ENCODE measurements at places on chromosomes 13 and 19. TPM values are rescaled to one million over a fixed set of nuclear protein-coding genes. Genes with fewer than 3 reads are reported as not detected.

The PRR19 gene
- 1.1 TPM for total RNA-seq

The ANKRD24 gene
- total RNA-seq: 2.1 TPM

The IGFL3 gene
- not detected for total RNA-seq

The SYNE4 gene
- 11.2 TPM for total RNA-seq

The KLF1 gene
- not detected for total RNA-seq

The POSTN gene
- 158 TPM for total RNA-seq

The ZNF324B gene
- 7.0 TPM for total RNA-seq

The FXYD5 gene
- 123 TPM for total RNA-seq

The RAB3A gene
- 4.4 TPM for total RNA-seq

The SMIM24 gene
- not detected for total RNA-seq

The GARIN5A gene
- total RNA-seq: 2.6 TPM

The ZNF208 gene
- 0.85 TPM for total RNA-seq

The CFD gene
- 85.3 TPM for total RNA-seq

The CA11 gene
- 3.9 TPM for total RNA-seq

The MADCAM1 gene
- not detected for total RNA-seq

The CGB3 gene
- not detected for total RNA-seq

The ZNF880 gene
- total RNA-seq: 15.4 TPM

The ADGRE2 gene
- total RNA-seq: 32.0 TPM

The ZNF653 gene
- total RNA-seq: 7.7 TPM

The SIAH3 gene
- total RNA-seq: not detected

The CYP4F12 gene
- total RNA-seq: 5.9 TPM

The KCNC3 gene
- 14.7 TPM for total RNA-seq

The ZNF20 gene
- total RNA-seq: 4.8 TPM

The NEK5 gene
- total RNA-seq: 0.41 TPM

The PGLYRP2 gene
- total RNA-seq: not detected

The RSPH6A gene
- total RNA-seq: 0.13 TPM

The ERICH6B gene
- total RNA-seq: not detected

The TMEM150B gene
- total RNA-seq: 13.3 TPM

The CARS2 gene
- 61.9 TPM for total RNA-seq

The TNNT1 gene
- not detected for total RNA-seq

The CEACAM16 gene
- 0.20 TPM for total RNA-seq

The ZNF607 gene
- 6.5 TPM for total RNA-seq

The CYP4F2 gene
- total RNA-seq: not detected

The KLK4 gene
- total RNA-seq: not detected

The TJP3 gene
- total RNA-seq: 36.2 TPM

The TGFBR3L gene
- total RNA-seq: 0.55 TPM

The UNC13A gene
- 0.15 TPM for total RNA-seq
